ENCODE measurements at places on chromosomes 1 and 21.

DNA sequence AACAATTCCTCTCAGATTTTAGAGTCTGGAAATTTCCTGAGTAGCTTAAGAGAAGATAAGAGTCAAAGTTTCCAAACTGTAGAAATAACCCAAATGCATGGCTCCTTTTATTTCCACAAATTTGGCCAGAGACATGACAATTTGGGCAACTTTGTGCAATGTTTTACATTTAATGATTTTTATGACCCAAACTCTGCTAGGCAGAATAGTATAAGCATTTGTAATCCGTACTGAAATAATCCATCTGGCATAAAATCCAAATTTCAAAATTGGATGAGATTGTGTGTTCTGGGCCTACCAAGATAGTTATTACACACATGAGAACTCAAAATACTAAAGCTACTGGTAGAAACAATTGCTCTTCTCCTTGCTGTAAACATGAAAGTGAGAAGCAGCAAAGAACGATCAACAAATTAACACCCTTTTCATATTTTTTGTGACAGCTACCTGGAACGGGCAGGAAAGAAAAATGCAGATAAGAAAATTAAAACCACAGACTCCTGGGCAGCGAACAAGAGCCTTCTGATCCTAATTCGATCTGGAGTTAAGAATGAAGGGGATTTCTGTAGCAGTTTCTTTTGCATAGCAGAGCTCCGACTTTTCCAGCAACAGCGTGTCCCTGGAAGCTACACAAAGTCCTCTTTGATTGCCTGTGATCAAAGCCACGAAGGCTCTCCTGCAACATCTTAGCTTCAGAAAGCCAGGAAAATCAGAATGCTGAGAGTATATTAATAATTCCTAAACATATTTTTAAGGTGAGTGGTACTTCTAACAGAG, 191.2 kb downstream of the GRIK1 start:
- no peak for DNase-seq

DNA sequence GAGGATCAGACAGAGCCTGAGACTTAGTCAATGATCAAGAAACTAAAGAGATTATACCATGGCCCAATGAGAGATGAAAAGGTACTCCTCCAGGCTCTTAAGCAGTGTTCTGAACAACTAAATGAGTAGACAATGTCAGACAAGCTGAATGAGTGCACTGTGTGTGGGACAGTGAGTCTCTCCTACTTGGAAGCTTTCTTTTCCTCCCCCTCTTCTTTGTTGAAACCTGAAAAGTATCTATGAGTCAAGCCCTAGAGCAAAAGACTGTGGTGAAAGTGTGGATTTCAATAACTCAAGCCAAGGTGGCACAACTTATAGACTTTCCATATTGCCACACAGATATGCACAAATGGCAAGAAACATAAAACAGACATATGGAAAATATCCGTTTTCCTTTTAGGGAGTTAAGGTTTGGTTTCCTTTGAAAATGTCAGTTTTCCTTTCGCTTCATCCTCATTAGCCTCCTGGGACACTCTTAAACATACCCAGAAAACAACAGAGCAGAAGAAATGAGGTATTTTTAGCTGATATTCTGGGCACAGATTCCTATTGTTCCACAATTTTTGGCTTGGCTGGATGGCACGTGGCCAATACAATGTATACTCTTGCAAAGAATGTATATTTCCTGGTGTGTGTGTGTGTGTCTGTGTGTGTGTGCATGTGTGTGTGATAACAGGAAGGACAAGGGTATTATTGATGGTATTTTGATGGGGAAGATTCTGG, 96.6 kb downstream of the LMX1A start:
- DNase-seq, result no peak

DNA sequence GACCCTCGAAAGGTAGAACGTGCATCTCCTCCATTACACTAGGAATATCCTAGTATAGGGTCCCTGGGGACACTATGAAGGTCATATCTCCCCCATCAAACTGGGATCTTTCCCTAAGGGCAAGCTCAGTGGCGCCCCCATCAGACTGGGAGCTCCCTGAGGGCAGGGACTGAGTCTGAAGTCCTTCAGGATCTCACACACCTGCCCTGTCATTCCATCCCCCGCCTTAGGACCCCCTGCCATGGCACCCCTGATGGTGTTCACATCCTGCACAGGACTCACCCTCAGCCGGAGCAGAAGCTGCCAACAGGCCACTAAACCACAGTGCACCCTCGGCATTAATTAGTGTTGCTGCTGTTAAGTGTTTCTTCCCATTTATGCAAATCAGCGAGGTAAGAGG, 50.4 kb downstream of the IGSF21 start:
- DNase-seq, result no peak

- DNase-seq, result no peak
These were observed 4.6 kb downstream of the NENF start for GRCh38 chr1:212437179-212437798.

- DNase-seq, result no peak
These were observed 32.3 kb downstream of the SHISAL2A start for GRCh38 chr1:52665006-52665941.

- DNase-seq, result no peak
These were observed 228.3 kb upstream of the DEPDC1 start for GRCh38 chr1:68725001-68725752.

DNA sequence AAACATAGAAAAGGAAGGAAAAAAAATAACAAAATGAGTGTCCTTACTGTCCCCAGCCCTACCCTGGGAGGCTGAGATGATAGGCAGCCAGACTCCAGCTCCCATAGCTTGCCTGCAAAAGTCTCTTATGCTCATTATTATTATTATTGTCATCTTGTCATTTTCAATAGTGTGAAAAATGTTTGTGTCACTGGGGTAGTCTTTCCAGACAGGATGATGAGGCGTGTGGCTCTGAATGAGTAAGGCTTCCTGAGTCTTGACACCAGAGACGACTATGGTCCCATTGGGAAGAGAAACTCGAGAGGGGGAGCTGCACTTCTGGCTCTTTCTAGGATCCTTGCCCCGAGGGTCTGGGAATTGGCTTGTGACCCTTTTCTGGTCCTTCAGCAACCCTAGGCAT, 1.1 kb upstream of the CYB561D1 start:
- no peak for DNase-seq

- DNase-seq, result no peak
These were observed 6.5 kb downstream of the RUNX3 start for GRCh38 chr1:24923485-24924113.

- no peak for DNase-seq
These were observed 26.4 kb downstream of the CAPZB start for GRCh38 chr1:19458815-19459417.

DNA sequence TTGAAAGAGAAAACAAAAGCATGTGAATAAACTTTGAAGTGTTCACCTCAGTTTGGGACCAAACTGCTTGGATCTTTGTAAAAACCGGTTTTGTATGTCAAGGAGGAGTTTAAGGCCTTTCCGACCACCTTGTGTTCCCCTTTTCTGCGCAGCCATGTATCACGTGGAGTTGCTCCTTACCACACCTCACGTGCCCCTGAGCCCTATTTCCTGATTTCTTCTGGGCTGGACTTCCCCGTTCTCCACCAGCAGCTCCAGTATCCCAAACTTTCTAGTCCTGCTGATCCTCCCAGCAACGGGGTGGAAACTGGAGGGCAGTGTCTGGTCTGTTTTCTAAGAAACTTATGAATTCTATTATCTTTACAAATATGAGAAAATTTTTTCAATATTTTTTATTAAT, 1.6 kb upstream of the SH3D21 start:
- no peak for DNase-seq

GRCh38 chr1:245807954-245808719, 653.4 kb downstream of the KIF26B start:
- DNase-seq, result no peak

DNA sequence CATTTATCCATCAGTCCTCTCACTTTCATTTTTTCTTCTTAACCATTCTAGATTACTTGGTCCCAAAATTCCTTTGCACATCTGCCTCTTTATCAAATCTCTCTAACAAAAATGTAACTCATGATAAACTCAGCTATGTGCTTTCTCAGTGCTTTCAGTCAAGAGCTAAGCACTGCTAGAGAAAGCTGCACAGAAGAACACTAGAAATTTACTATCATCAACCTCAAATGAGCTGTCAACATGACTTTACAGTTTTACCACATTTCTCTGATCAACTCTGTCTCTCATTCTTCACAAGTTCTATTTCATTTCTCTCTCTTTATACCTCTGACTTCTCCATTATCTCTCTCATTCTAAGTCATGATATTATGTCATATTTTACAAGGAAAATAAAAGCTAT, 54.2 kb upstream of the PRKACB start:
- no peak for DNase-seq

GRCh38 chr1:69569175-69569541, 1.4 kb downstream of the LRRC7 start:
- DNase-seq, result peak; percentile 12

GRCh38 chr1:170196490-170197236, 50.9 kb downstream of the NTMT2 start:
- no peak for DNase-seq

Data from neuronal stem cell (in vitro differentiated cells).